ENCODE measurements at places on chromosomes 12 and 14.

- H3K4me3 ChIP-seq = no peak overlapping the region
- peak; percentile 65 for DNase-seq
- H3K27ac ChIP-seq = peak overlapping the region; percentile 95
- no peaks in the 10 kb centered on the region for H3K36me3 ChIP-seq
These were observed 56.8 kb downstream of the DUSP16 start for GRCh38 chr12:12505544-12506495.

DNA sequence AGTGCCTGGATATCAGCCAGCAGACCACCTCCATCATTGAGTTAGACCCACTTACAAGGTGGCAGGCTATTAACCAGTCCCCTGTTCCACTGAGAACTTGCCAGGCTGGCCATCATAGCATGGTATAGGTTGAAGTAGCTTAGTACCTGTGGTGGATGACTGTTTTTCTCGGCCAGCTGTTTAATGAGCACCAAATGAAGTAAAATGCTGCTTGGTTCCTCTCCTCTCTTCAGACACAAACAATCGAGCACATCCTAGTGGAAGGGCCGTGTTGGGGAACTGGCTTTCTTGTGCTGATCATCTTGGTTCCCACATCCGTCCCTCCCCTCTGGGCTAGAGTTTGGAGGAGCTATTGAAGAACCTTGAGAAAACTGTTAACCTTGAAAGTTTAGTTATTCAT, 486.2 kb downstream of the RAD51B start:
- no peak for DNase-seq
- H3K27ac ChIP-seq = no peak overlapping the region
- H3K27me3 ChIP-seq = no peaks in the 10 kb centered on the region

DNA sequence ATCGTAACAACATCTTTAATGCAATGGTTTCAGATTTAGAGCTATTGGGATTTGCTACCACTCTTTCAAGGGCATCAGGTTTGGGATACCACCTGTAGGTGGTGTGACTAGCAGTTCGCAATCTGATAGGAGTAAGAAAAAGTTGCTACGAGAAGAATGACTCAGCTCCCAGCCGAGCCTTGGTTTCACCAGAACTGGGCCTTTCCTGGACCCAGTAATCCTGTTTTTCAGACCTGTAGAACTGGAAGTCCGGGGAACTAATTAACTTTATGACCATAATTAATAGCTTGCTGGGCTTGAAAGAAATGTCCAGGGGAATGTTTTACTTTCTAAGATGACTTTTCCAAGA, 770 bp downstream of the ABHD4 start:
- H3K4me3 ChIP-seq = peak overlapping the region; percentile 68
- no peaks in the 10 kb centered on the region for H3K36me3 ChIP-seq

GRCh38 chr14:49992036-49992435, 99.2 kb downstream of the ARF6 start:
- H3K27ac ChIP-seq = peak overlapping the region; percentile 49
- peaks cover 10% of the 10 kb centered on the region for H3K4me1 ChIP-seq
- H3K27me3 ChIP-seq = no peaks in the 10 kb centered on the region

- no peaks in the 10 kb centered on the region for H3K36me3 ChIP-seq
- DNase-seq = no peak
- no peaks in the 10 kb centered on the region for H3K27me3 ChIP-seq
- H3K4me1 ChIP-seq = peaks cover 26% of the 10 kb centered on the region
- no peak overlapping the region for H3K4me3 ChIP-seq
- H3K27ac ChIP-seq = no peak overlapping the region
These were observed 10.3 kb downstream of the NAB2 start for GRCh38 chr12:57099047-57099714.

GRCh38 chr12:120264904-120265472, 542 bp downstream of the PXN start:
- peak overlapping the region; percentile 100 for H3K4me3 ChIP-seq
- no peaks in the 10 kb centered on the region for H3K27me3 ChIP-seq
- no peaks in the 10 kb centered on the region for H3K36me3 ChIP-seq

DNA sequence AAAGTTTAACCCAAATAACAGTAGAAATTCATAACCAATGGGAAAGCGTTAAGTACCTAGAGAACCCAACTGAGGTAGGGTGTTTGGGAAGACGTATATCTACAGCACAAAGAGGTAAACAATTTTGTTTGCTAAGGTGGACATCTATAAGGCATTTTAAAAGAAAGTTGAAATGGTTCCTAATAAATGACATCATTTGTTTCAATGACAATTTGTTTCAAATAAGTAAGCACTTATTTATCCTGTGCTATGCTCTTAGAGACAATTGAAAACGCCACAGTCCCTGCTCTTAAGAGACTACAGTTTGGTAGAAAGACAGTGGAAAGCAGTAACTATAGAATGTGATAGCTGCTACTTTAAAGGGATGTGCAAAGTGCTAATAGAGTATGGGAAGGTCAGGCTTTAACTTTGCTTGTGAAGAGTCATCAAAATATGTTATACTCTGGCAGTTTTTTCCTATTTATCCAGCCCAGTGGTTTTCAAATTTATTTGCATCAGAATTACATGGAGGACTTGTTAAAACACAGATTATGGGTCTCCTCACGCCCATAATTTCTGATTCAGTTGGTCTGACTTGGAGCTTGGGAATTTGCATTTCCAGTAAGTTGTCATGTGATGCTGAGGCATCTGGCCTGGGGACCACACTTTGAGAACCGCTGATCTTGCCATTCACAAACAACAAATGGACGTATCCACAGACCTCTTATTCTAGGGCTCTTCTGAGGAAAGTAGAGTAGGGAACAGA, 19.6 kb upstream of the SMCO2 start:
- no peak overlapping the region for H3K27ac ChIP-seq
- no peak overlapping the region for H3K4me3 ChIP-seq
- DNase-seq = no peak
- no peaks in the 10 kb centered on the region for H3K27me3 ChIP-seq
- H3K4me1 ChIP-seq = no peaks in the 10 kb centered on the region

DNA sequence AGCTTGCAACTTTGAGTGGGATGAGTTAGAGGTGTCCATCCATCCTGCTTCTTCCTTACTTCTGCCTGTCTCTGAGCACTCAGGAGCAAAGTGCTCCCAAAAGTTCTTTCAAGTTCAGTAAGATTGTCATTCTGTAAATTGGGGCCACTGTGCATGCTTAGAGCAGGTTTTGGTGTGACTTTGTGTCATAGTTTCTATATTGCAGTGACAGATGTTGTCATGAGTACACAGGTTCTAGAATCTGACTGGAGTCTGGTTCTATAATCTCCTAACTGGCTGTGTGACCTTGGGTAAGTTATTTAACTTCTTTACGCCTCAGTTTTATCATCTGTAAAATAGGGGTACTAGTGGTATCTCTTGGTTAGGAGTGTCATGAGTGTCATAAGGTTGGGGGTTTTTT, 202.7 kb upstream of the BCL2L14 start:
- H3K4me3 ChIP-seq = no peak overlapping the region
- peaks cover 14% of the 10 kb centered on the region for H3K4me1 ChIP-seq
- H3K36me3 ChIP-seq = peaks cover 21% of the 10 kb centered on the region
- no peaks in the 10 kb centered on the region for H3K27me3 ChIP-seq

DNA sequence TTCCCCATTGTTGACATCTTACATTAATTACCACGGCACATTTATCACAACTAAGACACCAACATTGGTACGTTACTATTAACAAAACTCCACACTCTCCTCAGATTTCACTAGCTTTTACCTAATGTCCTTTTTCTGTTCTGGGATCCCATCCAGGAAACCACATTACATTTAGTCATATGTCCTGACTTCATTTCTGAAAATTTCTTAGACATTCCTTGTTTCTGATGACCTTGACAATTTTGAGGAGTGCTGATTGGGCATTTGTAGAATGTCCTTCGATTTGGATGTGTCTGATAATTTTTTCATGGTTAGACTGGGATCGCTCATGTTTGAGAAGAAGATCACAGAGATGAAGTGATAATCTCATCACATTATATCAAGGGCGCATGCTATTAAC, 34.6 kb upstream of the ACSM4 start:
- no peaks in the 10 kb centered on the region for H3K36me3 ChIP-seq
- H3K27me3 ChIP-seq = no peaks in the 10 kb centered on the region
